ENCODE measurements at places on chromosomes 16 and 17.

DNA sequence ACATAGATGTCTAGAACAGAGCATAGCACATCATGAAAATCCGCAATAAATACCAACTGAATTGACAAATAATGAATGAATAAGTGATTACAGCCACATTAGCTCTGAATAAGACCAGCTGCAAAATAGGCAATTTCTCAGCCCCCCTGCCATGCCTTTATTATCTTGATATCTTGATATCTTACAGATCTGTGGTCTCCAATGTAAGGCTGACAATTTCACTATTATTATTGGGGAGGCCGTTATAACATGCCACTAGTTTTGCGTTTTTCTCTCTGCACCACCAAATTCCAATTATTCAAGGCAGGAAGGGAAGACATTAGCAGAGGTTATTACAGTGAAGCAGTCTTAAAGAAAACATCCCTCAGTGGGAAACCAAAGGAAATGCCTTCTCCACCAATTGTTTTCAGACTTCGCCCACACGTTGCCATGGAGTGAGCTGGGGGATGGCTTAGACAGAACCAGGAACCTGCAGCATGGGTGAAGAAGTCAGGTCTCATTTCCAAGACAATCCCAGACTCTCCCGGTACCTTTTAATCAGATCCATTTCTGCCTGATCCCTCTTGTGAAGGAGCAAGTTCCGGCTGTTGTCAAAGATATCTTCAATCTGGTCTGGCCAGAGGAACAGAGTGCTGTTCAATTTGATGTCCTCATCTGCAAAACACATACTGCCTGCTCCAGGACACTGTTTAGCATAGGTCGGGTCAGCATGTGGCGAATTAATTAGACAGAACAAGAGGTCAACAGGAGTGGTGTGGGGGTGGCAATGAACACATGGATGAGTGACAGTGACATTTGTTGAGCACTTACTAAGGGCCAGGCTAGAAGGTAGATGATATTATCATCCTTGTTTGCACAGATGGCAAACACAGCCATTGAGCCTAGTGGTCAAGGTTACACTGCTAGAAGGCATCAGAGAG, 46.4 kb downstream of the DNAH3 start:
- DNase-seq = no peak

- DNase-seq = no peak
Observed at GRCh38 chr16:54939029-54939346, 8.3 kb downstream of the IRX5 start.

- DNase-seq = no peak
Observed at GRCh38 chr17:75889454-75889853, 7.3 kb downstream of the TRIM65 start.

DNA sequence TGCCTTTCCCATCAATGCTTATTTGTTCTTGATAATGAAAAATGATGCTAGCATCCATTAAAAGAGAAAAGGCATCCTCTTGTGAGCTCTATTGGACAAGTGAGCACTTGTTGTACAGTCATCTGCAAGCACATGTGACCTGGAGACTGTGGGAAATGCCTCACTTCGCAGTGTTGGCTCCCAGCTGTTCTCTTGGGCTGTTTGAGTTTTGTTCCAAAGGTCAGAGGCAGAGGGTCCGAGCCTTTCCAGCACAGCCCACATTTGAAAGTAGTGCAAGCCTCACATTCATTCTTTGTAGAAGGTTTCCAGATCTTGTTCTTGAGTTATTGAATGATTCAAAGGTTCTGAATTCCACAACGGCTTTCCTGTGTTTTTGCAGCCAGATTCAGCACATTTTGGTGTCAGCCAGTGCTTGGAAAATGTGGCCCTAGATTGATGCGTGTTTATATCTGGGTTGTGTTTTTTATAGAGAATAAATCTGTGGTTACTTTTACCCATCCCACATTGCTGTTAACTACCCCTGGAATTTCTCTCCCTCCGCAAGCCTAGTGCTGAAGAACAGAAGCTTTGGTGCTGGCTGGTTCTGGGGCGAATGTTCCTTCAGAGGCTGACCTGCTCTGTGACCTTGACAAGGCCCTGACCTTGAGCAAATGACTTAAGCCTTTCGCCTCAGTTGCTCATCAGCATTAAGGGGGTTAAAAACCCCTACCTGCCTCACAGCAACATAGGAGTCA, 49.8 kb downstream of the CDH1 start:
- DNase-seq = peak; percentile 96

DNA sequence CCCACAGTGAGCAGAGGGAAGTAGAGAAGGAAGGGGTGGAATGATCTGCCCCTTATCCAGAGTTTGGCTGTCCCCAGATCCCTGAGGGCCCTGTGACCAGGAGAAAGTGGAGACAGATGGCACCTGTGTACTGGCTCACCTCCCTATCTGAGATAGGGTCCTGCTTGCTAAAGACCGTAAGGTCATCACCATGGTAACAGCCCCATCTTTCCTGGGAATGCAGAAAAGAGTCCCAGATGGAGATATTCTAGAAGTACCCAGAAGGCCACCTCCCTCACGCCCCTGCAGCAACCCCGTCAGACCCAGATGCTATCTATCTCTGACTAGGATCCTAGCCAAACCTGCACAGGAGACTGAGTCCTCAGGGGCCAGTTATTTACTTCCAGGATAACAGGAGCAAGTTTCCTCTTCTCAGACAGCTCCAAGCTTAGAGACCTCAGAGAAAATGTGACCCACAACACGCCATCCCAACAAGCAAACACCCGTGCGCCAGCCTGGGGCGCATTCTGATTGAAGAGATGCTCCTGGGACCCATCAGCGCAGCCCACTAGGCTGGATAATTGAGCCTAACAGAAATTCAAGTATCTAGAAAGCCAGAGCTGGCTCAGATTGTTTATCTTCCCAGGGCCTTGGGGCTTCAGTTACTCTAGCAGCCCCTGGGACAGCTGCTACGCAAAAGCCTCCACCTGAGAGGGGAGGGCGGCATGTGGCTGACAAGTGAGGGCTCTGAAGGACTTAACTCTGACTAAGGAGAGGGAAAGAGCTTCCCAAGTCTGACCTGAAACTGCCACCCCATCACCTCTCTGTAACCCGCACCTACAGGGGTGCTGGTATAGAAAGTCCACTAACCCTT, 1.9 kb downstream of the ORMDL3 start:
- no peak for DNase-seq

DNA sequence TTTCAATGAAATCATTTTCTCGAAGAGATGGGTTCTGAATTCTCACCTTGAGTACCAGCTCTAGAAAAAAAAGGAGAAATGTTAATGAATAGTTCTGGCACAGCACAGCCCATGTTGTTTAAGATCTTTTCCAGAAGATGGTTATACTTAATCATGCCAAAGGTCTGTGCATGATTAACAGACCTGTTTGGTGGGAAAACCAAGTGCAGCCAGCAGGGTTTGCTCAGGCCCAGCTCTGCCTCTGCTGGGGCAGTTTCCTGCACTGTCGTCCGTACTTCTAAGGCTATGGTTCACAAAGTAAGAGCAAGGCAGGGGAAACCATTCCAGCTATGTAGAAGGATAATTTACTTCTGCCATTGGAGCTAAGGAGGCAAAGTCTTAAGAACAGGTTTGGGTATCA, 10.7 kb downstream of the ANKRD40 start:
- DNase-seq = no peak

All from Ammon's horn (tissue), 1 donor.